ENCODE measurements at places on chromosomes 11 and 22. TPM values are rescaled to one million over a fixed set of nuclear protein-coding genes. Genes with fewer than 3 reads are reported as not detected.
A peak's percentile ranks its signal among the peaks of the same experiment; 100 is the strongest.

BRSK2 gene
- 0.34 TPM for total RNA-seq

KCNA4 gene
- not detected for total RNA-seq

GRCh38 chr22:38177926-38178604 is 3.6 kb downstream of the PLA2G6 start:
- peak; percentile 97 for DNase-seq

DNA sequence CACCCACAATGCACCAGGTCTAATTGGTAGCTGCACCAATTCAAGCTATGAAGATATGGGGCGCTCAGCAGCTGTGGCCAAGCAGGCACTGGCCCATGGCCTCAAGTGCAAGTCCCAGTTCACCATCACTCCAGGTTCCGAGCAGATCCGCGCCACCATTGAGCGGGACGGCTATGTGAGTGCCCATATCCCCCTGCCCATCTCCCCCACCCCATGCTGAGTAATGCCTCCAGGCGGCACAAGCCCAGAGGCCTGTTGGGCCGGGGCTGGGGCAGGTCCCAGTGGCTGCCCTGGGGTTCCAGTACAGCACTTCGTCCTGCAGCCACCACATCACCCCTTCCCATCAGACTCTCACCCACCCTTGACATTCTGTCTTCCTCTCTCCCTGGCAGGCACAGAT is 21.5 kb downstream of the POLR3H start:
- DNase-seq, result no peak

DNA sequence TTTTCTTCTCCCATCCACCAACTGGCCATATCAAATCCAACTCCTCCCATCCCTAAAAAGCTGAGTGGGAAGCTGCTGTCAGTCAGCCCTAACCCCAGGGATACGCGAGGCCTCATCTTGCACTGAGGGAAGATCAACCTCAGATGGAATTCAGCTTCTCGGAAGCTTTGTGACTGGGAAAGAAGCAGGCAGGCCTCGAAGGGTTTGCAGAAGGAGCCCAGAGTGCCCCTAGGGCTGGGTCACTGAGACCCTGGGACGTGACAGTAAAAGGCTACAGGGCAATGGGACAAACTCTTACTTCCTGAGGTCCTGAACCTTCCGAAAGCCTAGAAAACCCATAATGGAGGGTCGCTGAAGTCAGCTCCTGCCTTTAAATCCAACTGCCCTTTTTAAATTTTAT is 34.4 kb upstream of the NNMT start:
- no peak for DNase-seq

DNA sequence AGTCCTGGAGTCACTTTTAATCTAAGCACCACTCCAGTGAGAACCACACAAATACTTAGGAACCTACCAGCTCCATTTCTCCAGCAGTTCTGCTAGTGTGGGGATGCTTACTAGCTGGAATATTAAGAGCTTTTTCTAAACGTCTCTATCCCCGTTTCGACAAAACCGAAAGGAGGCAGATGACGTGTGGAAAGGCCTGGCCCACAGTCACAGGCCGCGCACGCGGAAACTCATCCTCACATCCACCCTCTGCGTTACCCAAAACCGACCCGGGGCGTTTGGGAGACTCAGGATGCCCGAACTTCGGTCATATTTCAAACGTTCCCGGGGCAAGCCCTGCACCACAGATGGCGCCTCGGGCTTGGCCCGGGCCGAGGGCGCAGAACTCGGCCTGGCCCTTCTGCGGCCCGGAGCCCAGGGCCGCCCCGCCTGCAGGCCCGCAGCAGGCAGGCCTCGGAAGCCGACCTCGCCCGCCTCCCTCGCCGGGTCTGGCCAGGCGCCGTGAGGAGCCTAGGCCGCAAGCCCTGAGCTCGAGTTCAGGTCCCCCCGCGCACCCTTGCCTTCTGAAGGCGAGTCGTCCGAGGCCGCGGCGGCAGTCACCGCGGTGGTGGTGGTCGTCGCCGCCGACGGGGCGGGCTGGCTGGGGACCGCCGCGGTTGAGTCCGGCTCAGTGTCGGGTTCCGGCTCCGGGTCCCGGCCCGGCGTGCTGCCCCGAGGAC is 473 bp downstream of the FNBP4 start:
- peak; percentile 56 for DNase-seq

- DNase-seq, result peak; percentile 81
These were observed 43.6 kb downstream of the CACNG2 start for GRCh38 chr22:36659762-36660509.

- DNase-seq, result no peak
These were observed 728 bp downstream of the CTTN start for GRCh38 chr11:70398834-70399680.

CHRM4 gene
- total RNA-seq, result 0.29 TPM

GRCh38 chr11:27058456-27058855 is 17.8 kb downstream of the BBOX1 start:
- DNase-seq, result no peak
